NCI-H1092 treated with DMSO at 0.1 percent for 48 hours (cell line): ENCODE measurements at places on chromosomes 2 and 18.

DNA sequence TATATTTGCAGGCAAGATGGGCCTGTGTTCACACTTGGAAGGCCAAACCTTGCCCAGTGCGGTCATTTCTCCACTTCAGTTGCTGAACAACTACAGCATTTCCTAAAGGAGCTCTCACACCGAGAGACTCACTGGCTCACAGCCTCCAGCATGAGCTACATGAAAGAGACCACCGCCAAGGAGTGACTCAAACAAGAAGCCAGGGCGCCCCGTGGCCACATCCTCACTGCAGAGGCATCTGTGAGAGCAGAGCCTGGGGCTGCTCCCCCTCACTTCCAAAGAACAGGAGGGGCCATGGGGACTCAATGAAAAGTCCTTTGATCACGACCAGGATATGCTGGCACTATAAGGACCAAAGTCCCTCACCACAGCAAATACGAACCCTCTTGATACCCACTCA is 50.0 kb downstream of the TMEM163 start:
- DNase-seq, result no peak

- DNase-seq, result no peak
Measured at GRCh38 chr2:1662606-1663180, 81.6 kb downstream of the PXDN start.

GRCh38 chr2:85243101-85244072 is 84.4 kb downstream of the TGOLN2 start:
- no peak for DNase-seq

GRCh38 chr2:44897406-44897805 is 44.1 kb upstream of the SIX3 start:
- DNase-seq, result peak; percentile 9

- DNase-seq, result no peak
Measured at GRCh38 chr18:58507880-58508279, 121.0 kb downstream of the ALPK2 start.

DNA sequence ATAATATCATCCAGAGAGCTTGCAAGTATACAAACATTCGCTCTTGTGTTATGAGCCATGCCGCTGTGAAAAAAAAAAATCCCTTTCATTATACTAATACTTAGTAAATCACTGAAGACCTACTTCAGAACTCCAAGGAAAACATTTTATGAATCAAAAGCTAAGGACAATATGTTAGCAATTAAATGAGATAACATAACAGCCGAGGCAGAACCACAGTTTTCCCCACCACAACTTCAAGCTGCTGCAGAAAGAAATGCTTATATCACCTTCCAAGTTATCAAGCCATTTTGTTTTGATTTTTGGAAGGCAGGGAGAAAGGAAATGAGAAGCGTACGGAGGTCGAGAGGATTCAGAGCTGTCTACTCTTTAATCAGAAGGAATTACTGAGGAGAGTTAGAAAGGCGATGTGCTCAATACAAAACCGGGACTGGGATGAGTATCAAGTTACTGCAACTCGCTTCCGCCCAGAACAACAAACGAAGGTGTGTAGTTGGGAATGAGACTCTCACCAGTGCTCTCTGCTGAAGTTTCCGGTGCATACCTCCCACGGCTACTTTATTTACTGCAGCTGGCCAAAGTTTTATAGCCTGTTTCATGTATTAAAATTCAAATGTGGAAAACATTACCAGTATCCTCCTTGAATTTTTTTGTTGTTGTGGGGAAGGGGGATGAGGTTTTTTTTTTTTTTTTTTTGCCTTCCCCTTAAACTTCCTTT is 292.2 kb upstream of the CCDC68 start:
- DNase-seq, result no peak

DNA sequence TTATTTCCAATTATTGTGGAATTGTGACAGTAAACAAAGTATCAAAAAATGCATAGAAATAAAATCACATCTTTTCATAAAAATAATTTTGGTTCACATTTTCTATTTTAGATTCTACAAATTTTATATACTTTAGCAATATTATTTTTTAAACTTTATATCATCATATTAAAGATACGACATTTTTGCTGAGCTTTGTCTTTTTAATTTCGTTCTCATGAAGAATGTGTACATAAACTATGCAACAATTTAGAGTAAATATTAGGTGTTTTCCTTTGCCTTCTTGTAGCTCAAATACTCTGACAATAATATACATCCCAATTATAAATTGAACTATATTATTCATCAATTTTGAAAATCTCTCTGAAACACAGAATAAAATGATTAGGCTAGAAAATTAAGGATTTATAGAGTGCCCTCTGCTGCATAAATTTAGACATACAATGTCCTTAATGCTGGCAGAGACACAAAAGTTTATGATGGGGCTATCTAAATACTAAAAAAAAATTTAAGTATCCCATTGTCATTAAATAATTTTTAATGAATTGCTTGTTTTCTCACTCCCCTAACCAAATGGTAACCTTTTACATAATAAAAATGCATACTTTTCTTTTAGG is 45.7 kb downstream of the CCDC102B start:
- DNase-seq, result peak; percentile 14

GRCh38 chr2:1397350-1397749 is 15.9 kb upstream of the TPO start:
- DNase-seq, result no peak

DNA sequence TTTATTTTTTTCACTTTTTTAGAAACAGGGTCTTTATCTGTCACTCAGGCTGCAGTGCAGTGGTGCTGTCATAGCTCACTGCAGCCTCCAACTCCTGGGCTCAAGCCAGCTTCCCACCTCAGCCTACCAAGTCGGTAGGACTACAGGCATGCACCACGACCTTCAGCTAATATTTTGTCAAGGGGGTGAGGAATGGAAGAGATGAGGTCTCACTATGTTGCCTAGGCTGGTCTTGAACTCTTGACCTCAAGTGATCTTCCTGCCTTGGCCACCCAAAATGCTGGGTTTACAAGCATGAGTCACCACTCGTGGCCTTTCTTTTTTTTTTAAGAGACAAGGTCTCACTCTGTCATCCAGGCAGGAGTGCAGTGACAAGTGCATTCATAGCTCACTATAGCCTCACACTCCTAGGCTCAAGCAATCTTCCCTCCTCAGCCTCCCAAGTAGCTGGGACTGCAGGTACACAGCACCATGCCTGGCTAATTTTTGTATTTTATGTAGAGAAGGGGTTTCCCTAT is 13.4 kb downstream of the PPP1R7 start:
- DNase-seq, result no peak

DNA sequence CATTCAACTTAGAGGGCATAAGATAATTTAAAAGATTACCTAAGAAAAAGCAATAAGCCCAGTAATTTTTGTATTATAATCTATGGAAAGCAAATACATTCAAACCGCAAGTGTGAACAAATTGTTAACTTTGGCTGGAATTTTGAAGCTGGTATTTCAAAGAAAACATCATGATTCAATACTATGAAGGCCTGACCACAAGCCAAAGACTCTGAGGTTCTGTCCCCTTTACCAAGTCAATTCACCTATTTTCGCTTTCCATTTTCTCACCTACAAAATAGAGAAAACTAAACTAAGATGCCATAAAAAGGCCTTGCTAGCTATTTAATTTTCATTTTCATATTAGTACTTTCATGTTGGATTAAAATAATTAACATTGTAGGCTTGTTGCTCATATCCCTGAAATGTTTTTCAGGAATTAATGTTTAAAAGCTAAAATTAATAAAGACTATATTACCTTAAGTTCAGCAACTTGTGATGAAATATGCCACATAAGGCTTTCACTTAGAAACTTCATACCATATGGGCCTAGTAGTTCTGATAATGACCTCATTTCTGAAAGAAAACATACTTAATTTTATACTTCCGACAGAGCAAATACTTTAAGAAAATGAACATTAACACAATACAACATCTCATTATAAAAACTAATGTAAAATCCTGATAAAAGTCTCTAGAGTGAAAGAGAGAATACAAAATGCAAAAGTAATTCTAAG is 85.7 kb upstream of the FRZB start:
- DNase-seq, result no peak

- DNase-seq, result no peak
Measured at GRCh38 chr2:26740890-26741302, 23.2 kb upstream of the SLC35F6 start.

DNA sequence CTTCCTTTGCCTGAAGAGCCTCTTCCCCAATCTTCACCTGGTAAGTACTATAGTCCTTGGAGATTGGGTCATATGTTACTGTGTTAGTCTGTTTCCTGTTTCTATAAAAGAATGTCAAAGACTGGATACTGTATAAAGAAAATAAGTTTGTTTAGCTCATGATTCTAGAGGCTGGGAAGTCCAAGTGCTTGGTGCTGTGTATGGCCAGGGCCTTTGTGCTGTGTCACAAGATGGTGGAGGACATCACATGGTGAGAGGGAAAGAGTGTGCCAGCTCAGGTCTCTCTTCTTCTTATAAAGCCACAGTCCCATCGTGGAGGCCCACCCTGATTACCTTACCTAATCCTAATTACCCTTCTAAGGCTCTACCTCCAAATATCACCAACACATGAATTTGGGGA is 20.9 kb downstream of the ARHGAP28 start:
- DNase-seq, result no peak

GRCh38 chr2:6914828-6915227 is 2.4 kb upstream of the RNF144A start:
- no peak for DNase-seq

DNA sequence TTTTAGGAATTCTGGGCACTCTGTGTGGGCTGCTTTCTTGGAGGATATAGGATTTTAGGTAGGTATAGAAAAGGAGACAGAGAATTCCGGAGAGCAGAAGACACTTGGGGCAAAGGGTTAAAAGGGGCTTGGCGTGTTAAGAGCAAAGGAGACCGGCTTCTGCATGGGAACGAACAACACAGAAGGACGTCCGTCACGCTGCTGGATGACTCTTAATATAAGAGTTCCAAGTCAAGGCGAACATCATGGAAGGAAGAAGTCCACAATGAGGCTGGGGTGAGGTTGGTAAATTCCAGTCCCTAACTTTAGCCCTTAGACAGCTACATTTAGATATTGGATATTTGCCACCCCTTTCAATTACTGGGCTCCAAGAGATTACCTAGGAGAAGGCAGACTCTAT is 15.9 kb upstream of the SLC20A1 start:
- no peak for DNase-seq

GRCh38 chr2:142435847-142436246 is 305.0 kb upstream of the LRP1B start:
- DNase-seq, result no peak

DNA sequence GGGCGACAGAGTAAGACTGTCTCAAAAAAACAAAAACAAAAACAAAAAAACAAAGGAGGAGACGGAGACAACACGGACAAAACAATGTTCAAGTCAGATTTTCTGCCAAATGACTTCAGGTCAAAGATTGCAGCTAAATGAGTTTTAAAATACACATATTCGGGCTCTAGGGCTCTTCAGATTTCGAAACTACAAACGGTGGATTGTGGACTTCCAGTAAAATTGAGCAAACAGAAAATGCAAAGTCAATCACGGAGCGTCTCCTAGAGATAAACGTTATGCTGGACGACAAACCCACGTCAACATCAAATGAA is 558 bp downstream of the MRPS5 start:
- DNase-seq, result no peak

DNA sequence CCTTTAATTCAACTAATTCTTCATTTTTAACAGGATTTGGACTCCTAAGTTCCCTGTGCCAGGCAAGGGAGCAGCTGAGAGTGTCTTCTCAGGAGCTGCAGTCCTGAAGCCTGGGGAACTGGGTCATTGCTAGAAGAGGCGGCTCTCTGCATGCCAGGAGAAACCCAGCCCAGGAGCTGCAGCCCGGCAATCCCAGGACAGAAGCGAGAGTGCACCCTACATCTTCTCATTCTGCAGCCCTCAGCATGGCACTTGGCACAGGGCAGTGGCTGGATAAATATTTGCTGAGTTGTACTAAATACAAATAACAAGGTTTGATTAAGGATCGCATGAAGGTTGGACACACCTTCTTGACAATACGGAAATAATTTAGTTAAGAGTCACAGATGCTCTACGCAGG is 244.9 kb upstream of the PXDN start:
- DNase-seq, result no peak

DNA sequence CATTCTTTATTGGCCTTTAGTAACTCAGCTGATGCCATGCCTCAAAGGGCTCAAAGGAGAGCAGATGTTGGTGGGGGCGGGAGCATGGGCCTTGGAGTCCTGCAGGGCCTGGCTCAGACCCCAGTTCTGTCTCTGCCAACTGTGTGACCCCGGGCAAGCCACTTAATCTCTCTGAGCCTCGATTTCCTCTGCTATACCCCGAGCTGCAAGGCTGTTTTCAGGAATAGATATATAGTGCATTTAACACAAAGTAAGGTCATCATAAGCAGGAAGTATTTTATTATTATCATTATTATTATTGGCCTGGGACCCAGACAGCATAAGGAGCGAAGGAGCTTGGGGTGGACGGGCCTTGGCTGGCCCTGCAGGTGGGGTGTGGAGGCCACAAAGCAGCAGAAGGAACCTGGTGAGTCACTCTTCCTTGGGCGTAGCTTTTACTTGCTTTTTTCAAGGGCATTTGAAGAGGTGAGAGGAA is 162.7 kb downstream of the INHBB start:
- no peak for DNase-seq

DNA sequence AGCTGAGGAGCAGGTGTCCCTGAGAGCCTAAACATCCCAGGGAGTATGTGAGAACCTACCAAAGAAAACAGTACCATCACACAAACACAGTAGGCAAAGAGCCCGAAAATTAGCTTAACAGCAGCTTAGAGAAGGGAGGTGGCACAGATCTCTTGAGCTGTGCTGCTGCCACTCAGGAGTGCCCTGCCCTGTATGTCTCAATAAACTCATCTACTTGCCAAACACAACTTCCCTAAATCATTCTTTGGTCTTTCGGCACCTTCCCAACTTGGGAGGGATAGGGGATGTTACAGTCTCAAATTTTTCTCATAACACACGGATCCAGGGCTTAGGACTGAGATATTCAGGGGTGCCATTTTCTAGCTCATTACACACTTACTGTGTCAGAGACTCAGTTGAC is 45.3 kb upstream of the C1D start:
- no peak for DNase-seq

GRCh38 chr2:241035818-241036396 is 37.5 kb downstream of the SNED1 start:
- DNase-seq, result no peak

- DNase-seq, result no peak
Measured at GRCh38 chr2:176164611-176165369, 7.7 kb downstream of the HOXD3 start.

DNA sequence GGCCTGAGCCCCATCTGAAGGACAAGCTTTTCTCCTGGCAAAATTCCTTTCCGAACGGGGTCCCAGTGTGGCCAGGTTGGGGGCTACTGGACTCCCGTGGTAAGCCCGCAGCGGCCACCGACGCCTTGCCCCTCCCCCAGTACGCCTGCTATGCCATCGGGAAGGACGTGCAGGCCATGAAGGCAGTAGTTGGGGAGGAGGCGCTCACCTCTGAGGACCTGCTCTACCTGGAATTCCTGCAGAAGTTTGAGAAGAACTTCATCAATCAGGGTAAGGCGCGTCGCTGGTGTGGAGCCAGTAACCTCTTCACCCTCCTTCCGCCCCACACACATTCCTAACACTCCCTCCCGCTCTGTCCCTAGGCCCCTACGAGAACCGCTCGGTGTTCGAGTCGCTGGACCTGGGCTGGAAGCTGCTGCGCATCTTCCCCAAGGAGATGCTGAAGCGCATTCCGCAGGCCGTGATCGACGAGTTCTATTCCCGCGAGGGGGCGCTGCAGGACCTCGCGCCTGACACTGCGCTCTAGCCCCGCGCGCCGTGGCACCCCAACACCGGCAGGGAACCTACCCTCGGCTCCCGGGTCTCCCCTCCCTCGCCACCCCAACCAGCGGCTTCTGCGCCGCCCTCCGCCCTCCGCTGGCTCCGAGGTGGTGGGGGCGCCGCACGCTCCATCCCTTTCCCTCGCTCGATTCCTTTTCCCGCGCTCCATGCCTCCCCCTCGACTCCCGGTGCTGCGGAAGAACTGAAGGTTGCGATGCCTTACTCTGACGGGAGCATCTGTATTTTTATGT is 13.6 kb upstream of the ANKRD53 start:
- no peak for DNase-seq
